ENCODE measurements at places on chromosomes 1 and 21.
A peak's percentile ranks its signal among the peaks of the same experiment; 100 is the strongest.

DNA sequence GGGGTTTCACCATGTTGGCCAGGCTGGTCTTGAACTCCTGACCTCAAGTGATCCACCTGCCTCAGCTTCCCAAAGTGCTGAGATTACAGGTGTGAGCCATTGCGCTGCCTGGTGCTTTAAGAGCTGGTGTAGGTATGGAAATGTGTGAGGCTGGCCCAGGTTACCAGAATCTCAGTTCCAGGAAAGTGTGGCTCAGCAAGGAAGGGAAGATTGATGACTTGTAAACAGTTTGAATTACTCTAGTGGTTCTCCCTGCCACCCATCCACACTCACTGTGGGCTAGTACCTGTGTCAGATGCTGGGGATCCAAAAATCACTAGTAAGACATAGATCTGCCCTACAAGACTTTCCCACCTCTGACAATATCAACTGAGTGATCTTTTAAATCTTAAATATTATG is 34.5 kb upstream of the SLC35D1 start:
- no peak for DNase-seq

DNA sequence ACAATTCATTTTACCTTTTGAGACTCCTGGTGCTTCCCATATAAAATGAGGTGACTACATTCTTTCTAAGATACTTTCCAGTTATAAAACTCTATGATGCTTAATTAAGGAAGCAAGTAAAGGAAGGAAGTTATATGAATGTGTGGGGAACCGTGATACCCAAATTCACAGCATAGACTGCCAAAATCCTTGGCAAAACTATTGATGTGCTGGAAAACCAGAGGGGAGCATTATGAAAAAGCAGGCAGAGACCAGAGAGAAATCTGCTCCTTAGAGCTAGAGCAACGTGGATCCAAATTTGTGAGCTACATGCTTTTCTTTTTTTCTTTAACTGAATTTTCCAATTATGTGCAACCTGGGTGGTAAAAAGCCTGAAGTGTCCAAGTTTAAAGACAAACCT is 201.4 kb upstream of the USP25 start:
- DNase-seq: no peak

DNA sequence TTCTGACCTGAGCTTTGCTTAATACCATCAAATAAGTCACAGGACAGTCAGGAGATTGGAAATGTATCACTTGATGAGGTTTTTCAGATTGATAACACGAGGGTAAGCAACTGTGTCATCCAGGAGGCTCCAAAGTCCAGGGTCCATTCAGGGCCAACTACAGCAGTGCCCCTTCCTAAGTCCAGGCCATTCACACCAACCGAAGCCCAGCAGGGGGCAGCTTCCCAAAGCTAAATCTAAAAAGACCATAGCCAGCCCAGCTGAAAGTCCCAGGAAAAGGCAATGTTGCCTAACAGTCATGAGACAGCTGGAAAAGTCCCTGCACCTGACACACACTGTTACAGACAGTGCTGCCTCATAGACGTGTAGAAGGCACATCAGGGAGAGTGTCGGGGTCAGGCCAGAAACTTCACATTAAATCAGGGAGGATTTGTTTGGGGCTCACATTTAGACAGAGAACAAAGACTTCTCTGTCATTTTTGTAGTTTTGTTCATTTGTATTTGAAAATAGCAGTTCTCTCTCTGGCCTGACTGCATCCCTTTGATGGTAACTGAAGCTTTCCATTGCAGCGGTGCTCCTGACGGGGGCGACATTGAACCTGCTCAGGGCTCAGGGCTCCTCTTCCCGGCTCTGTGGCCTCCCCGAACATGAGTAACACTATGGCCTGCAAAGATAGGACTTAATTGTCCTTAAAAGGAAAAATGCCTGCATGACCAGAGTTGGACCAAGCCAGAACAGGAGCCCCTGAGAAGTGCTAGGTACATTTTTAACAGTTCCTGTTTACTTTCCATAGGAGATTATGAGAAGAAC is 200.4 kb downstream of the NRIP1 start:
- no peak for DNase-seq

- no peak for DNase-seq
These were observed 162.8 kb downstream of the NEGR1 start for GRCh38 chr1:72119491-72119890.

DNA sequence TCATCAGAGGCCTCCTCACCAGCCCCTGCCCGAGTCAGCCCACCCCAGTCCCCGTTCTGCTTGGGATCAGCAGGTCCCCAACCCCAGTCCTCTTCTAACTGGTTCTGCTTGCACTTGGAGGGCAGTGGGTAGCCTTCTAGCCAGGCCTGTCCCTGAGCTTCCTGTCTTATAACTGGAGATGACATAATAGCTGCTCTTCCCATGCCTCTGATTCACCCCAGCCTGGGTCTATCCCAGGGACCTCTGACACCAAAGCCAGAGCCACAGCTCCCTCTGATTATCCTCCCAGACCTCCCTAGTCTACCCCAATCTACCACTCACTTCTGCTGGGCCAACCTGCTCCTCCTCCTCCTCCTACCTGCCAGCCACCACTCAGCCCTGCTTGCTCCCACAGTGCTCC is 31.4 kb downstream of the IQGAP3 start:
- no peak for DNase-seq

DNA sequence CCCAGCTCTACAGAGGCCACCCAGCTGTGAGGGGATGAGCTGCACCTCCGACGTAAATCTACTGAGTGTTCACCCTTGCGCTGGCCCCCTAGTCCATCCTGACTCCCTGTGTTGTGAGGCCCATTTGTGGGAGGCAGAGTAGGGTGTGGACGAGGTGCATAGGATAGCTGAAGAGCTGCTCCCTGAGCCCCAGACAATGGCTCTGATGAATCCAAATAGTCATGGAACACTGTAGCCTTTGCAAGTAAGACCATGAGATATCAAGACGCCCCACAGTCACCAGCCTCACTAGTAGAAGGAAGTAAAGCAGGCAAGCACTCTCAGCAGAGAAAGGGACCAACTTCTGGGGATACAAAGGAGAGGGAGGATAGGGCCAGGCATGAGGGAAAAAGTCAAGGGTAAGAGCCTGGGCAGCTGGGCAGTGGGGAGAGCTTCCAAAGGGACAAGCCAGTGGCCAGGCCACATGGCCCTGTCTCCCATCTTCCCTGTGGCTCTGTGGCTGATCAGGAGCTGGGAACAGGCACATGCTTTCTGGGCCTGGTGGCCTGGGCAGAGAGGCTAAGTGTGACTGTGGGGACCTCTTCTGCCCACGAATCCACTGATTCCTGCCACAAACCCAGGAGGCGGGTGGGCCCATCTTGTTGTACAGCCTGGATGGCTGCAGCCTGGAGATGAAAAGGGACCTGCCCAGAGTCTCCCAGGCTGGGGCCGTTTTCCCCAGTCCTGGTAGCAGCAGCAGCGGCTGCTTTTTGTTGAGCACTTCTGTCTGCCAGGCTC is 55.5 kb upstream of the EPS8L3 start:
- DNase-seq: no peak

DNA sequence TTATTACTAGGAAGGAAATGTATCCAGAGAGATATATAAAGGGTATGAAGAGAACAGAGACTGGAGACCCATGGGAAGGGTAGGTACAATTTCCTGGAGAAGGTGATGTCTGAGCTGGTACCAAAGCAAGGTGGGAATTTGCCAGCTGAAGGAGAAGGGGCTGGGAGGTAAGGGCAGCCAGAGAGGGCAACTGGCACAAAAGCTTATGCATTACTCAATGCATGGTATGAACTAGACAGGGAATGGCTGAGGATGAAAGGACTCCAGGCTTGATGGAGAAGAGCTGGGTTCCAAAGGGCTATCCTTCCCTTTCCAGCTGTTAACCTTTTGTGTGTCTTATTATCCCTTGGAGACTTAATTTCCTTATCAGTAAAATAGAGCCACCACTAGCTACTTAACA is 113.6 kb upstream of the GADD45A start:
- no peak for DNase-seq

GRCh38 chr1:98387701-98388100 is 273.8 kb upstream of the SNX7 start:
- no peak for DNase-seq

DNA sequence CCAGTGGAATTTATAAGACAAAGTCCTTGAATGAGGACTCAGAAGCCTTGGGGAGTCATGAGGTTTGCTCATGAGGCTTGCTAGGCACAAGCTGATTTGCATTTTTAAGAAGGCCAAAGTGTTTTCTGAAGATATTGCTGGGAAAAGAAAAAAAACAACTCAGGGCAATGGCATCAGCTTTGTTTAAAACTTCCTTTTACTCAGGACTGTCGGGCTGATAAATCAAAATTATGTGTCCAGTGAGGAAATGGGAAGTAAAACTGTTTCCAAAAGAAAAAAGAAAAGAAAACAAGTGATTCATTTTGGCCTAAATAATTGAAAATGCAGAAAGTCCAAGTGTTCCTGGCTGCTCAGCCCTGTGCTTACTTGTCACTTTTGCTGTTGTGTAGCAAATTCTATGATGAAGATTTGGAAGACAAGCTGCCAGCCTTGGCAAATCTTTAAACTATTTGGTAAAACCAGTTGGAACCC is 282.4 kb downstream of the HLX start:
- no peak for DNase-seq

GRCh38 chr1:201171063-201172036 is 17.1 kb upstream of the TMEM9 start:
- DNase-seq: no peak

DNA sequence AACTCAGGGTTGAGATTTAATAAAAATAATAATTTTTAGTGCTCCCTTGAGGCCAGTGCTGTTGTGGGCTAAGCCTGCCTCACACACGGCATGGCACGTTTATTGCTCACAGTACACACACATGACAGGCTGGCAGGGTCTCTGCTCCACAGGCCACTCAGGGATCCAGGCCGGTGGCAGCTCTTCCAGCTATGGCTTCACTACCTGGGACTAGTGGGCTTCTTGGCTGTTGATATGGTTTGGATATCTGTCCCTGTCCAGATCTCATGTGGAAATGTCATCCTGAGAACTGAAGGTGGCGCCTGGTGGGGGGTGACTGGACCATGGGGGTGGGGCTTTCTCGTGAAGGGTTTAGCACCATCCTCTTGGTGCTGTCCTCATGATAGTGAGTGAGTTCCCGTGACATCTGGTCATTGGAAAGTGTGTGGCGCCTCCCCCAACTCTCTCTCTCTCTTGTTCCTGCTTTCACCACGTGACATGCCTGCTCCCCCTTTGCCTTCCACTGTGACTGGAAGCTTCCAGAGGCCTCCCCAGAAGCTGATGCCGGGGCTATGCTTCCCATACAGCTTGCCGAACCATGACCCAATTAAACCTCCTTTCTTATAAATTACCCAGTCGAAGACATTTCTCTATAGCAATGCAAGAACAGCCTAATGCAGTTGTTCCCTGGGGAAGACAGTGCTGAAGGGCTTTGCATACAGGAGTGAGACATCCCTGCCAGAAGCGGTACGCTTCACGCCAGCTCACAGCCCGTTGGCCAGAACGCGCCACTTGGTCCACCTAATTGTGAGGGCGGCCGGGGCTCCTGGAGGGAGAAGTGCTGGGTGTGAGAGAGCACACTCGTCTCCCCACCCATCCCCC is 226.9 kb upstream of the C1orf174 start:
- DNase-seq: no peak

- DNase-seq: no peak
These were observed 45.3 kb downstream of the KCNC4 start for GRCh38 chr1:110255392-110255787.

GRCh38 chr1:55444667-55445066 is 229.5 kb upstream of the USP24 start:
- DNase-seq: no peak

GRCh38 chr1:55959136-55959548 is 620.2 kb downstream of the PLPP3 start:
- no peak for DNase-seq

DNA sequence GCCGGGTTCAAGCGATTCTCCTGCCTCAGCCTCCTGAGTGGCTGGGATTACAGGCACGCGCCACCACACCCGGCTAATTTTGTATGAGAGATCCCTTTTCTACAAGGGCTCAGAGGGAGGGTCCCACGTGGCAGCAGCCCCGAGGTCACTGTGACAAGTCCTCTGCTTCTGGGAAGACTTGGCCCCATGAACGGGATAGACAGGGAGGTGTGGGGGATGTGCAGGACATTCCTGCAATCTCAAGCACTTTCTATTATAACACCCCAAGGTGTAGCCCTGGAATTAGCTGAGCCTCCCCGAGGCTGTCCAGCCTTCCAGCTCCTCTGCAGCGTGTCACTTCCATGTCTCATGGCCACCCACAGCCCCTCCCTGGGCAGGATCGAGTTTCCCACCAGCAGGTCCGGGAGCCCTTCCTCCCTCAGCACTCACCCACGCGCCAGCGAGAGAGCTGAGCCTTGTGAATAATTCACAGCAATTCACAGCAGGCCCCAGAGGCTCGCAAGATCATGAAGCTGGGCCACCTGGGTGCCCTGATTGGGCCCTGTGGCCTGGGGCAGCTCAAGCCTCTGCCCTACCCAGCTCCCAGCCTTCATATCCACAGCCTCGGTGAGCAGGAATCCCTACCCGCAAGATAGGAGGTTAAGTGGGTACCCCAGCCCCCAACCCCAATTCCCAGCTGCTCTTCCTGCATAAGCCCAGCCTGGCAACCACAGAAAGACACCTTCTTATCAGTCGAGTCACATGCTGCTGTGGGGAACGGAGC is 22.8 kb upstream of the RNU1-4 start:
- peak; percentile 76 for DNase-seq

DNA sequence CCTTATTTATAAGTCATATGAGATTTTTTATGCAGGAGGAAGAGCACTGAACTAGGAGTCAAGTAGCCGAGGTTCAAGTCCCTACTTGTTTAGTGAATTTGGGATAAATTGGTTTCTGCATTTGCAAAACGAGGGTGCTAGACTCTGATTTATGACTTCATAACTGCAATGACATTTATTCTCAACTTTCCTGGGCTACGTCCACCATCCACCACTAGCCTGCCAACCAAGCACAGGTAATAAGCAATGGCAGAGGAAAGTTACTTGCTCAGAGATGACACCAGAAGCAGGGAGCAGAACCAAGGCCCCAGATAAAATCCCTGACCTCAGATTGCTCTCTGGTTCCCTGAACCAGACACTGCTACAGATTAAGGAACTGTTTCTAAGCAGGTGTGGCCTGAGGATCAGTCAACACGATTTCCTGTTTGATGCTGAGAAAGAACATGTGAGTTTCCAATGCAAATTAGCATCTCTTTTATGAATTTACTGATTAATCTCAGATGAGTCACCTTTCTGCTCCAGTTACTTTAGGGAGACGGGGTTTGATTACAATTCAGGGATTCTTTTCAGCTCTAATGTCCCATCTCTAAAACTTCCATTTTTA is 52.7 kb downstream of the PLPP3 start:
- DNase-seq: no peak

DNA sequence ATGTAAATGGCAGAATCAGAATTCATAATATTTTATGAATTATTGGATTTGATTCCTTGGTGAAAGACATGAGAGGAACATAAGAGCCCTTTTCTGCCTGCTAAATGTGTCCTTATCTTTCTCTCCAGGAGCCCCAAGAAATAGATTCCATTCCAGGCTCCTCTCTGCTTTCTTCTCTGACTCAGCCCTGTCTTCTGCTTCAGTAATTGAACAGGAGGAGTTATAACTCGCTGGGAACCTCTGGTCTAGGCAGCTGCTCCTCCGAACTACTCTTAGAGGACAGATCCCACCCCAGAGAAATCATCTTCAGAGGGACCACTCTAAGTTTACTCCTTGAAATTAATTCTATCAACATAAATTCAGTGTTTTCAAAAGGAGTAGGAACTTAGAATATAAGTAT is 78.4 kb downstream of the RGS21 start:
- DNase-seq: no peak

Data from renal pelvis (tissue), 12 donors.